ENCODE measurements at places on chromosomes 11 and 22. TPM values are rescaled to one million over a fixed set of nuclear protein-coding genes. Genes with fewer than 3 reads are reported as not detected.

GRCh38 chr11:61828379-61828628 lies 204 bp downstream of the FADS2 start:
- H3K4me3 ChIP-seq = peak overlapping the region; percentile 91
- no peak for DNase-seq
- H3K27me3 ChIP-seq = no peaks in the 10 kb centered on the region
- H3K27ac ChIP-seq = peak overlapping the region; percentile 75
- H3K4me1 ChIP-seq = peaks cover 19% of the 10 kb centered on the region

GRCh38 chr11:95536047-95536690 lies 253.4 kb downstream of the FAM76B start:
- DNase-seq = peak; percentile 59
- no peaks in the 10 kb centered on the region for H3K27me3 ChIP-seq
- H3K4me1 ChIP-seq = no peaks in the 10 kb centered on the region
- H3K36me3 ChIP-seq = no peaks in the 10 kb centered on the region
- no peak overlapping the region for H3K4me3 ChIP-seq

DNA sequence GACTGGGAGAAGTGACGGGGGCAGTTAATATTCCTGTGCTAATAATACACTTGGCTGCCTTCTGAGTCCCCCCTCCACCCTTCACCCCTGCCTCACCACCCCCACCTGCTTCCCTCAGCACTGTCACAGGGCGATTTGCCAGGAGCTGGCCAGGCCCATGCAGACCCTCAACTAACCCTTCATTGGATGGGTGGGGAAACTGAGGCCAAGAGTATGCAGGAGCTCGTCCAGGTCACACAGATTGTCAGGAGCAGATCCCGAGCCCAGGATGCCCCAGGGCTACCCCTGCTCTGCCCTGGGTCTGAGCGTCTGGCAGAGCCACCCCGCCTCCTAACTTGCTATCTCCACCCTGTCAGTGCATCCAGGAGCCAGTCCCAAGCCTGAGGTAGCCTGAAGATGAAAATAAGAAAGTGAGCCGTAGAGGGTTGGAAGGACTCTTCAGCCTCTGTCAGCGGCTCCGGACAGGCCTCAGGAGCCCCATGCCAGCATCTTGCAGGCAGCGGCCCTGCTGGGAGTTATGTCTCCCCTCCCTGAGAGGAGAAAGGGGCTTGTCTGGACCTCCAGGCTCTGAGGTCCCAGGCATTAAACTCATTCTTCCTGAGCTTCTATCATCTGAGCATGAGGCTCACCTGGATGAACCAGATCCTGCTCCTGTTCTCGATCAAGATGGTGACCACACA lies 6.2 kb downstream of the TPBGL start:
- no peak overlapping the region for H3K4me3 ChIP-seq
- H3K36me3 ChIP-seq = no peaks in the 10 kb centered on the region
- DNase-seq = no peak
- H3K4me1 ChIP-seq = no peaks in the 10 kb centered on the region
- peaks cover 20% of the 10 kb centered on the region for H3K27me3 ChIP-seq

The SCGB1C1 gene
- not detected for total RNA-seq

The EIF3L gene
- 404 TPM for total RNA-seq

The USP2 gene
- total RNA-seq = 2.3 TPM

GRCh38 chr22:39314251-39314971 lies 5.0 kb downstream of the RPL3 start:
- peaks cover 62% of the 10 kb centered on the region for H3K36me3 ChIP-seq
- no peak overlapping the region for H3K27ac ChIP-seq
- peaks cover 26% of the 10 kb centered on the region for H3K4me1 ChIP-seq
- no peaks in the 10 kb centered on the region for H3K27me3 ChIP-seq

The LMO1 gene
- total RNA-seq = not detected

GRCh38 chr11:30197869-30198268 lies 32.9 kb upstream of the FSHB start:
- no peaks in the 10 kb centered on the region for H3K27me3 ChIP-seq
- DNase-seq = no peak

DNA sequence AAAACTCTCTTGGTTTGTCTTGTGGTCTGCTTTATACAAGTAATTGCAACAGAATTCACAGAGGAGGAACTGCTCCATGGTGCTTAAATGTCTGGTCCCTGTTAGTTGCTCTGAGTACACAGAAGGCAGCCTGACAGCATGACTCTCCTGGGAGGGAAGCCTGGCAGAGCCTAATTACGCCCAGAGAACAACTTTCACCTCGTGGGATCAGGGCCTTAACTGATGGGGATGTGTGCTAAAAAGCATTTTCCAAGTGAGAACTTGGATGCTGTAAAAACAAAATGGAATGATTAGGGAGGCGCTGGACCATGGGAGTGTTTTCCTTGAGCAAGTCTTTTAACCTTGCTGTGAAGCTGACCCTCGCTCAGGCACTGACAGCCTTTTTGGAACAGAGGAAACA lies 154.0 kb upstream of the TENM4 start:
- H3K27me3 ChIP-seq = no peaks in the 10 kb centered on the region
- no peaks in the 10 kb centered on the region for H3K36me3 ChIP-seq
- H3K27ac ChIP-seq = no peak overlapping the region
- no peak for DNase-seq

DNA sequence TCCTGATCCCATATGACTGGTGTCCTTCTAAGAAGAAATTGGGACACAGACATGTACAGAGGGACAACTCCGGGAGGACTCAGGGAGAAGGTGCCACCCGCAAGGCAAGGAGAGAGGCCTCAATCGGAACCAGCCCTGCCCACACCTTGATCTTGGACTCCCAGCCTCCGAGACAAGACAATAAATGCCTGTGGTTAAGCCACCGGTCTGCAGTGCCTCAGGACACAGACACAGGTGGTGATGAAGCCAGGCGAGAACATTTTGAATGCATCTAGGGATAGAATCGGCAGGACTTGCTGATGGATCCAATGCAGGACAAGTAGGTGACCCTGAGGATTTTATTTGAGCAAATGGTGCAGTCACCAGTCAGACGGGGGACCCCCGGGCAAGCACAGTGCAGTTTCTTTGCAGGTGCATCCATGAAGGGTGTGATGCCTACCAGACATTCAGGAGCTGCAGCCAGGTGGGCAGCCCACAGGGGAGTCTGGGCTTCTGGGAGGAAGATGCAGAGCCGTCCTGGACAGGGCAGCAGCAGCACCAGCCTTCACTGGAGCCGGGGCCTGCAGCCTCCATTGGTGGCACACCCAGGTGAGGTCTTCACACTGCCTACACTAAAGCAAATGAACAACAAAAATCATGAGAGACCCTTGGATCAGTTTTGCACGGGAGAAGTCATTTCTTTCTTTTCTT lies 20.2 kb upstream of the SEPTIN5 start:
- no peaks in the 10 kb centered on the region for H3K4me1 ChIP-seq
- H3K36me3 ChIP-seq = no peaks in the 10 kb centered on the region
- H3K27me3 ChIP-seq = no peaks in the 10 kb centered on the region
- H3K27ac ChIP-seq = no peak overlapping the region

DNA sequence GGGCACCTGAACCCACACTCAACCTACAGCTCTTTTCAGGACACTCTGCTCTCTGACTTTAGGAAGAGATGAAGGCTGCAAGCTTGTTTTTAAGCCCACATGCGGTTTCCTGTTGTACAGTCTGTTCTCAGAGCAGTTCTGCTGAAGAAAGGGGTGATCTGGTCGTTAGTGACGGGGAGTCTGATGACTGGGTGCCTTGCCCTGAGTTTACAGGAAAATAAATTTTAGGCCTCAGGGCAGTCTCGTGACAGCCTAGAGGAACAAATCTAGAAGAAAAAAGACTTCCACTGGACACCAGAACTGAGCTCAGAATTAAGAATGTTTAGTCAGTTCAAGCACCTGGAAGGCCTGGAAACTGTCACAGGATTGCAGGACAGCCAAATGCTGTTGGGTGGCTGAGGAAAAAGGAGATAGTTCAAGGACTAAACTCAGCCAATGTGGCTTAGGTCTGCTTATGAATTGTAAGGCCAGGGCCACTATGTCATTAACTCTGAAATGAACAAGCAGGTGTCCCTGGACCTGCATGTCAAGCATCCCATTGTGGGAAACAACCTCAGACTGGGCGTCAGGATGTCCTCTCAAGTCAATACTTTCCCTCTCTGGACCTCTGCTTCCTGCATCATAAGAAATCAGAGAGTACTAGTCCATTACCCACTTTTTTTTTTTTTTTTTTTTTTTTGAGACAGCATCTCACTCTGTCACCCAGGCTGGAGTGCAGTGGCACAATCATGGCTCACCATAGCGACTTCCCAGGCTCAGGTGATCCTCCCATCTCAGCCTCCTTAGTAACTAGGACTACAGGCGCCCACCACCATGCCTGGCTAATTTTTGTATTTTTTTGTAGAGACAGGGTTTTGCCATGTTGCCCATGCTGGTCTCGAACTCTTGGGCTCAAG lies 5.7 kb downstream of the PIK3IP1 start:
- H3K27me3 ChIP-seq = no peaks in the 10 kb centered on the region
- no peak overlapping the region for H3K27ac ChIP-seq
- peaks cover 11% of the 10 kb centered on the region for H3K36me3 ChIP-seq

DNA sequence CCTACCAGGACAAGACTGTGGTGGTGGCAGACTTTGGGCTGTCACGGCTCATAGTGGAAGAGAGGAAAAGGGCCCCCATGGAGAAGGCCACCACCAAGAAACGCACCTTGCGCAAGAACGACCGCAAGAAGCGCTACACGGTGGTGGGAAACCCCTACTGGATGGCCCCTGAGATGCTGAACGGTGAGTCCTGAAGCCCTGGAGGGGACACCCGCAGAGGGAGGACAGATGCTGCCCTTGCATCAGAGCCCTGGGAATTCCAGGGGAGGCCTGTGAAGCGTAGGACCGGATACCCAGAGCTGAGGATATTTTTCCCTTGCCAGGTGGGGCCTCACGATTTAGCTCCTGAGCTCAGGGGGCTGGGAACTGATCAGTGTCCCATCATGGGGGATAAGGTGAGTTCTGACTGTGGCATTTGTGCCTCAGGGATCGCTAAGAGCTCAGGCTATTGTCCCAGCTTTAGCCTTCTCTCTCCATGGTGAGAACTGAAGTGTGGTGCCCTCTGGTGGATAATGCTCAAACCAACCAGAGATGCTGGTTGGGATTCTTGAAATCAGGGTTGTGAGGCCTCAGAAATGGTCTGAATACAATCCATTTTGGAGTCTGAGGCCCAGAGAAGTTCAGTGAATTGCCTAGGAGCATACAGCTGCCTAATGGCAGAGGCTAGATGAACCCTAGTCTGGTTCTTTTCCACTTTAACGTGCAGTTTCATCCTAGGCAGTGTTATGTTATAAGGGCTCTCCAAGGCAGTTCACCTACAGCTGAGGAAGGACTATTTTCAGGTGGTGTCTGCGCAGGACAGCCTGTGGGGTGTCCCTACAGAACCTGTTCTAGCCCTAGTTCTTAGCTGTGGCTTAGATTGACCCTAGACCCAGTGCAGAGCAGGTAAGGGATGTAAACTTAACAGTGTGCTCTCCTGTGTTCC lies 19.5 kb downstream of the PIK3IP1 start:
- H3K36me3 ChIP-seq = peaks cover 13% of the 10 kb centered on the region
- H3K27ac ChIP-seq = no peak overlapping the region

- no peak overlapping the region for H3K27ac ChIP-seq
- H3K36me3 ChIP-seq = no peaks in the 10 kb centered on the region
- DNase-seq = peak; percentile 56
- no peak overlapping the region for H3K4me3 ChIP-seq
- H3K27me3 ChIP-seq = no peaks in the 10 kb centered on the region
Measured at GRCh38 chr11:110716361-110716760, 4.1 kb upstream of the ARHGAP20 start.

DNA sequence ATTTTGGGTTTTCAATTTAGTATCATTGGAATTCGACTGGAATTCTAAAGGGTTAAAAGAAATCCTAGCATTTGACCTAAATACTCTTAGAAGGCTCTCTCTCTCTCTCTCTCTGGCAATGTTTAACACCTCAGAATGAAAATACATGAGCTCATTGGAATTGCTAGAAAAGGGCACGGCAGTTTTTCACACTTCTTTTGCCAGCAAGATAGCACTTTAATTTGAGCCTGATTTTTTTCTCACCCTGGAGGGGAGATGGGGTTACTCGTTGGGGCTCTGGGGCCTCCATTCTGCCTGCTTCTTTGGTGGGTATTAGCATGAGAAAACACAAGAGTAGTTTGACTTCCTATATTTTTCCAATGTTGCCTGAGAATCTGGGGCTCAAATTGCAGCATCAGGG lies 22.8 kb upstream of the CLMP start:
- H3K4me1 ChIP-seq = peaks cover 7% of the 10 kb centered on the region
- no peak overlapping the region for H3K27ac ChIP-seq
- no peak overlapping the region for H3K4me3 ChIP-seq
- DNase-seq = peak; percentile 33

The SRPRA gene
- 43.1 TPM for total RNA-seq

DNA sequence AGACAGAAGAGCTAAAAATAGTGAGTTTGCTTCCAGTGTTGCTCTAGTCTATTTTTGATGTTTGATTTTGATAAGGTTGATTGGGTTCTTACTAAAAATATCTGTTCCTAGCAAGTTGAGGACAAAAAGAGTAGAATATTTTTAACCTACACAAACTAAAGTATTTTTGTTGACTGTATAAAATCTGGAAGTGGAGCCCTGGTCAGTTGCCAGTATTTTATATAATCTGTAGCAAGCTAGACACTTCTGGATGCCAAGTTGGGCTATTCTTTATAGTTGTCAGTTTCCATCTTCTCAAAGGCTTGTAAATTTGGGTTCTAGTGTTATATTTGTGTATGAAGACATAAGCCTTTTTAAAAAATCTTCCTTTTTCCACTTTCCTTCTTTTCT lies 56.7 kb downstream of the HSD17B12 start:
- DNase-seq = peak; percentile 5
- peak overlapping the region; percentile 26 for H3K27ac ChIP-seq
- peaks cover 7% of the 10 kb centered on the region for H3K4me1 ChIP-seq
- no peak overlapping the region for H3K4me3 ChIP-seq
- H3K27me3 ChIP-seq = no peaks in the 10 kb centered on the region

GRCh38 chr11:96949464-96949863 lies 559.7 kb downstream of the JRKL start:
- H3K27me3 ChIP-seq = no peaks in the 10 kb centered on the region
- H3K27ac ChIP-seq = no peak overlapping the region
- H3K4me1 ChIP-seq = no peaks in the 10 kb centered on the region

The TECTA gene
- total RNA-seq = 0.26 TPM

GRCh38 chr22:27785831-27786230 lies 15.7 kb downstream of the MN1 start:
- no peaks in the 10 kb centered on the region for H3K4me1 ChIP-seq
- H3K27me3 ChIP-seq = peaks cover 2% of the 10 kb centered on the region
- no peak overlapping the region for H3K27ac ChIP-seq
- no peak for DNase-seq
- H3K36me3 ChIP-seq = no peaks in the 10 kb centered on the region

DNA sequence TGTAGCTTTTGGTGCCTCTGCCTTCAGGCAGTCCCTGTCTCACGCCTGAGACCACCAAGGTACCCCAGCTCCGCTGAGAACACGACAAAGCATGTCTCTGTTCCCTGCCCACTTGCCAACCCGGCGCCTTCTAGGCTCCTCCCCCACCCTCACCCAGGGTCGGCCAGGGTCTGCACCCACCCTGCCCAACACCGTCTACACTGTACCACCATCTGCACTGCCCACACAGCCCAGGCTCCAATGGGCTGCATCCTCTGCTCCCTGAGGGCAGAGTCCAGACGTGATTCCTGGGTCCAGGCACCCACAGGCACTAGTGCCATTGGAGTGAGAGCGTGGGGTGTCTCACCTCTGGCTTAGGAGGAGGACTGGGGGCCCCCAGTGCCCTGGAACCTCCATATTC lies 22.8 kb upstream of the ACR start:
- H3K36me3 ChIP-seq = no peaks in the 10 kb centered on the region
- DNase-seq = no peak
- peaks cover 3% of the 10 kb centered on the region for H3K27me3 ChIP-seq

GRCh38 chr11:115222218-115222862 lies 281.9 kb downstream of the CADM1 start:
- DNase-seq = peak; percentile 86
- H3K4me1 ChIP-seq = no peaks in the 10 kb centered on the region
- H3K36me3 ChIP-seq = no peaks in the 10 kb centered on the region
- no peak overlapping the region for H3K27ac ChIP-seq
- H3K27me3 ChIP-seq = no peaks in the 10 kb centered on the region
